ENCODE measurements at places on chromosomes 16 and 17.

DNA sequence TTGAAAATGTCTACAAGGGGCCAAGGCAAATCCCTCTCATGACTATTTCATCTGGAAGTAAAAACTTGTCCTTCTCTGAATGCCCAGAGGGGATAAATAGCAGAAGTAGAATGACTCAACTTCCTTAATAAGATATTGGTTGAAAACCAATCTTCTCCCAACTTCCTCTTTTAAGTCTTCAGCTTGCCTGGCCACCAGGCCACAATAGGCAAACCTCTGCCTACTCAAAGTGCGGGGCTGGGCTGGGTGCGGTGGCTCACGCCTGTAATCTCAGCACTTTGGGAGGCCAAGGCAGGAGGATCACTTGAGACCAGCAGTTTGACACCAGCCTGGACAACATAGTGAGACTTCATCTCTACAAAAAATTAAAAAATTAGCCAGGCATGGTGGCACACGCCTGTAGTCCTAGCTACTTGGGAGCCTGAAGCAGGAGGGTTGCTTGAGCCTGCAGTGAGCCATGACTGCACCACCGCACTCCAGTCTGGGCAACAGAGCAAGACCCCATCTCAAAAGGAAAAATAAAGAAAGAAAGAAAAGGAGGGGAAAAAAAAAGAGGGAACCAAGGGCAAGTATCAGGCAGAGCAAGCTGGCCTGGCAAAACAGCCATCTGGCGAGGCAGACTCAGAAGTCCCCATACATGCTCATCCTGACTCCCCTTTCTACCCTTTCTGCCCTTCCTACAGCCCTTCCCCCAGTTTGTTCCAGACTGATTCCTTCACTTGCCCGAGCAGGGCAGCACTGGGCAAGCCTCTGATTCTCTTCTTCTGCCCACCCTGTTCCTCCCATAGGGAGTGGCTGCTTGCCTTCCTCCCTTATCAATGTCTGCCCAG is 20.6 kb downstream of the MAP3K14 start:
- DNase-seq, result no peak

DNA sequence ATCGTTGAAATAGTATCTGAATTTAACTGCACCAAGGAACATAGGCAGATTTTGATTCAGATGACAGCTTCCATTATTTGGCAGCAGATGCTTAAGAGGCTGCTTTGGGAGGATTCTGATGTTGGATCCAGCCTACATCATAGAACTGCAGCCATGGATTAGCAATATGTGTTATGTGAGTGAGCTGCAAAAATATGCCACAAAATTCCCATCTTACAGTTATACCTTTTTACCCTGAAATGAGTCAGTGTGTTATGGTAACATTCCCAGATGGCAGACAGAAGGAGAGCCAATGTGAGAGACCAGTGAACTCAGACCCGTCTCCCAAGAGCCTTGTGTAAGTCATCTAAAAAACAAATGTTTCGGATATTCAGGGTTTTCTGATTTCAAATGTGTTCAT is 206.1 kb downstream of the CDH13 start:
- DNase-seq, result no peak

GRCh38 chr16:27816561-27816960 is 247.0 kb downstream of the GSG1L start:
- DNase-seq, result no peak

GRCh38 chr16:12871784-12872183 is 29.6 kb upstream of the SHISA9 start:
- no peak for DNase-seq

DNA sequence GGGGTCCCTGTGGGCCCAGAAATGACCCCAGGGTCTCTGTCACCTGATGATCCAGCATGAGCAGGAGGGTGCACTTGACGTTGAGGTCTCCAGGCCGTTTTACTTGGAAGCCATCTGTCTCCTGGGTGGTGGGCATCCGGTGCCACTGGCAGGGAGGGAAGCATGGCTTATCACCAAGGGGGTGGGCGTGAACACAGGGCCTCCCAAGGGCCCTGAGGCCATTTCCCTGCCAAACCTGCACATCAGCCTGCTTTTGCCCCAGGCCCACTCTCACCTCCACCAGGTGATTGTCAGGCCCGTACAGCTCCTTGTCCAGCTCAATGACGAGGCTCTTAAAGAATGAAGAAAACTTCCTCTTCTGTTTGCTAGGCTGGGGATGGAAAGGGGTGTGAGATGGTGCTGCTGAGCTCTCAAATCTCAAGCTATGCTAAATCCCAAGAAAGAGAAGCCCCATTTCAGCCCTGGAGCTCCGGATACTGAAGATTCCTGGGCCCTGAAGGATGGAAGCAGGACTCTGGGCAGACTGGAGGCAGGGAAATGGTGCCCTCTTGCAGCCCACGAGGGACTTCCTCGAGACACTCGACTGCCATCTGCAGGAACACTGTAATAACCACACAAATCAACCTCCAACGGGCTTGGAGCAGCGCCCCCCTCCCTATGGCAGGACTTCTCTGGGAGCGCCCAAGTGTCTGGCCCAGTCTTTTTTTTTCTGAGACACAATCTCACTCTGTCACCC is 7.1 kb upstream of the FTSJ3 start:
- peak; percentile 11 for DNase-seq

DNA sequence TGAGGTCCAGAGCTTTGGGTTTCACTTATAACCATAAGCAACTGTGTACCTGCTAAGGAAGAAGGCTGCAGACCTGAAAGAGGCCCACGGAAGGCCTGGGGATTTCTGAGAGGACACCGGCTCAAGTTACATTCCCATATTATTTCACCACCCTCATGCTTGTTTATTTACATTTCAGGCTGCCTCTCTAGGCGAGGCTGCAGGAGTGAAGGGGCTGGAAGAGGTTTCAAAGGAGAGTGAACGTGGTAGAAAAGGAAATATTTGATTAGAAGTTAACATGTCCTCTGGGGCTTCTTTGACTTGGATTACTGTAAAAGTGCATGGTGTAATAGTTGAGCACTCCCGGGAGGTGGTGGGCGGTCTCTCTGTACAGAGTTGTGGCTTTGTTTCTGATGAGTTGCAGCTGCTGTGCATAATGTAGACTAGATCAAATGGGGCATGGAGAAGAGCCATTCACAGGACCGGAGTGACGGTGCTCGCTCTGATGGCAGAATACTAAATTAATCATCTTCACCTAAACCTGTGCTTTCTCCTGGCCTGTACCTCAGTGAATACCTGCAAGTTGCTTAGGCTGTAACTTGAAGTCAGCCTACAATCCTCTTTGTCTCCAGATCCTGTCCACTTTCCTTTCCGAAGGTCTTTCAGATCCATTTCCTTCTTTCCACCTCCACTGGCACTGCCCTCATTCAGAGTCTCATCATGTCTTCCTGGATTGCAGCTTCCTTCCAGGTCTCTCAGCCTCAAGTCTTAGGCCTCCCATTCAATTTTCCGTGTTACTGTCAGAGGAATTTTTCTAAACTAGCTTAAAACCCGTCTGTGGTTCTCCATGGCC is 1.9 kb upstream of the CPD start:
- no peak for DNase-seq

- DNase-seq, result no peak
These were observed 190.4 kb downstream of the USP22 start for GRCh38 chr17:20852239-20852989.

DNA sequence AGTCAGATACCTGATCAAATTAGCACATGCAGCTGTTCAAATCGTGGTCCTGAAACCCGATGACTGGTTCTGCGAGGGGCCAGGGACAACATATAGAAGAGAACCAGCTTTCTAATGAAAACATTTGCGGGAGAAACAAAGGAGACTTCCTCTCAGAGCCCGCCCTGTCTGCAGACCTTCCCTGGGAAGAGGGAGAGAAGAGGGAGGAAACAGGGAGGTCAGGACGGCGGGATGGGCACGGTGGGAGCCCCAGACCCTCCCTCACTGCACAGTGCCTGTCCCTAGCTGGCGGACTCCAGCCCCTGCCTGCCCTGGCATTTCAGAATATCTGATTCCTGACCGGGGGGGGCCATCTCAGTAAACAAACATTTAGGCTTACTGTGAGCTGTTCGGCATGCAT is 317.3 kb downstream of the FOXL1 start:
- DNase-seq, result no peak

GRCh38 chr16:50517450-50518252 is 30.5 kb upstream of the NKD1 start:
- DNase-seq, result no peak

- DNase-seq, result peak; percentile 76
These were observed 3.4 kb downstream of the CEP295NL start for GRCh38 chr17:78899361-78900260.
